ENCODE measurements at places on chromosomes 11 and 22.

GRCh38 chr11:10581481-10582019 lies 13.1 kb upstream of the LYVE1 start:
- H3K4me1 ChIP-seq: peaks cover 21% of the 10 kb centered on the region
- no peak overlapping the region for H3K4me3 ChIP-seq
- no peaks in the 10 kb centered on the region for H3K36me3 ChIP-seq
- DNase-seq: no peak

DNA sequence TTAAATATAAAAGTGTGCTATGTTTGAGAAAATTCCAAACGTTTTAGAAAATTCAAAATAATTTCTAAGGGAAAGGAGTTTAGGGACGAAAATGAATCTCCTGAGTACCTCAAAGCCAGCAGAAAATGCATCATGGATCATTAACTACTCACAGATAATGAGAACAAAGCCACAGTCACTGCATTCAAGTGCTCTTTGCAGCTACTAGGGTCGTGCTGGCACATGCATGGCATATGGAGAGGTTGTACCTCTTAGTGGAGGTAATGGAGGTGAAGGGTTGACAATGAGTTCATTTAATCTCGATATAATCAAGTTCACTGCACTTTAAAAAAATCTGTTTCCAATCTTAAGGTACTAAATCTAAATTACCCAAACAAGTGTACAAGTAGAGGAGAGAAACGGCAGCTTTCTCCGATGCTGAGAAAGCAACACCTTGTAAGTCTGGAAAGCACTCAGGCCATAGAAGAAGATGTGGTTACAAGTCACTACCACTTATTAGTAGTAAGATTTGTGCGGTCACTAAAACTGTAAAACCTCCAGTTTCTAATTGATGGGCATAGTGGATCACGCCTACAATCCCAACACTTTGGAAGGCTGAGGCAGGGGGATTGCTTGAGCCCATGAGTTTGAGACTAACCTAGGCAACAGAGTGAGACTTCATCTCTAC lies 261.1 kb upstream of the ANO3 start:
- no peaks in the 10 kb centered on the region for H3K27me3 ChIP-seq
- no peak overlapping the region for H3K4me3 ChIP-seq
- no peaks in the 10 kb centered on the region for H3K4me1 ChIP-seq
- H3K27ac ChIP-seq: no peak overlapping the region

DNA sequence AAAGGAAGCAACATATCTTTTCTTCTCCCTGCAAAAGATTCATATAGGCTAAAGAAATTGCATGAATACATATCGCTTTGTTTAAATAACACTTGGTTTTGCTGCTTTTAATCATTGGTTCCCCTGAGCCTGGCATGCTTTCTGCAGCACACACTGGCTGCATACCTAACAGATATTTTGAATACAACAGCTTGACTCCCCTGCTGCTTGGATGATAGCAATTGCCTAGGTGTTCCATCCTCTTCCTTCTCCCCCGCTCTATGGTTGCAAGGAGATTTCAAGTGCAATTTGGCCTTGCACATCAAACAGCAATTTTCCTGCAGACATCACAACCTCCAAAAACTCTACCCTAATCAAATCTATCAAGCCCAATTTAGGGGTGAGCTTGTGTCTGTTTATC lies 430.0 kb downstream of the NTM start:
- no peaks in the 10 kb centered on the region for H3K36me3 ChIP-seq
- H3K27me3 ChIP-seq: no peaks in the 10 kb centered on the region
- no peak overlapping the region for H3K27ac ChIP-seq
- DNase-seq: no peak
- no peak overlapping the region for H3K4me3 ChIP-seq

GRCh38 chr11:125226031-125226430 lies 61.5 kb downstream of the PKNOX2 start:
- no peaks in the 10 kb centered on the region for H3K4me1 ChIP-seq
- DNase-seq: no peak
- no peak overlapping the region for H3K27ac ChIP-seq

DNA sequence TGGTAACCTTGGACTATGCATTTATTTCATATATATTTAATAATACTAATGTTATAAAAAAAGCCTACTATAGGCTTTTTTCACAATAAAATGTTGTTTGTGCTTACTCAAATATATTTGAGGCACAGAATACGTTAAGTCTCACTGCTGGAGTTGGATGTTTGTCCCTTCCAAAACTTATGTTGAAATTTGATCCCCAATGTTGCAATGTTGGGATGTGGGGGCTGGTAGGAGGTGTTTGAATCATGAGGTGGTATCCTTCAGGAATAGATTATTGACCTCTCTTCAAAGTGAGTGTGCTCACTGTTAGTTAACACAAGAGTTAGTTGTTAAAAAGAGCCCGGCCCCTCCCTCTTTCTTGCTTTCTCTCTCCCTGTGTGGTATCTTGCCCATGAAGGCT lies 1295.9 kb downstream of the JRKL start:
- H3K27ac ChIP-seq: no peak overlapping the region
- no peaks in the 10 kb centered on the region for H3K4me1 ChIP-seq
- no peaks in the 10 kb centered on the region for H3K36me3 ChIP-seq

DNA sequence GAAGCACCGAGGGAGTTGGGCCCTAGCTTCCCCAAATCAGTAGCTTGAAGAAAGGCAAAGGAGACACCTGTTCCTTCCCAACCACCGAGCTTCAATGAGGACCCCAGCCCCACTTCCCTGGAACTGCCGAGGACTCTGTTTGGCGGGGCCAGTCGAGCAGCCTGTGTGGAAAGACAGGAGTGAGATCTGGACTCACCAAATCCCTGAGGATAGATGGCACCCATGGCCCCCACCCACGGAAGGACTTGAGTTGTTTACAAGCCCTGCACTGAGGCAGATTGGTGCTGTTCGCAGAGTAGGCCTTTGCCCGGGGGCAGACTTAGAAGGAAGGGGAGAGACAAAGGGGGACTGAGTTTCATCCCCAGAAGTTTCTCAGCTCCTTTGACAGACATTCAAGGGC lies 64.6 kb downstream of the FEZ1 start:
- no peak for DNase-seq
- no peak overlapping the region for H3K4me3 ChIP-seq
- no peaks in the 10 kb centered on the region for H3K27me3 ChIP-seq
- no peaks in the 10 kb centered on the region for H3K36me3 ChIP-seq
- no peaks in the 10 kb centered on the region for H3K4me1 ChIP-seq
- no peak overlapping the region for H3K27ac ChIP-seq

DNA sequence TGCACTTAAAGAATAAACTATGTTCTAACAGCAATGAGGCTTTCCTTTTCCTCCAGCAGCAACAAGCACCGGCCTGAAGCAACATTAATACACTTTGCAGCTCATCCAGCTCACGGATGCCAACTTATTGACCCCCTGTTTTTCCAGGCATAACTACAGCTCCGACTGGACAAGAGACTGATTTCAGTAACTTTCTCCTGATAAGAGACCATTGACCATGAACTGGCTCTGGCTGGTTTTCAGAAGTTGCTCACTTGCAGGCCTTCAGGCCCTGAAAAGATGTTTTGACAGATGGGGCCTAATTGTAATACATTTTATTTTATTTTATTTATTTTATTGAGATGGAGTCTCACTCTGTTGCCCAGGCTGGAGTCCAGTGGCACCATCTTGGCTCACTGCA lies 27.5 kb downstream of the GGT5 start:
- no peak for DNase-seq
- no peak overlapping the region for H3K27ac ChIP-seq
- H3K27me3 ChIP-seq: no peaks in the 10 kb centered on the region

GRCh38 chr11:48055292-48056132 lies 75.2 kb downstream of the PTPRJ start:
- peak; percentile 50 for DNase-seq
- H3K4me1 ChIP-seq: peaks cover 76% of the 10 kb centered on the region
- H3K27me3 ChIP-seq: no peaks in the 10 kb centered on the region

DNA sequence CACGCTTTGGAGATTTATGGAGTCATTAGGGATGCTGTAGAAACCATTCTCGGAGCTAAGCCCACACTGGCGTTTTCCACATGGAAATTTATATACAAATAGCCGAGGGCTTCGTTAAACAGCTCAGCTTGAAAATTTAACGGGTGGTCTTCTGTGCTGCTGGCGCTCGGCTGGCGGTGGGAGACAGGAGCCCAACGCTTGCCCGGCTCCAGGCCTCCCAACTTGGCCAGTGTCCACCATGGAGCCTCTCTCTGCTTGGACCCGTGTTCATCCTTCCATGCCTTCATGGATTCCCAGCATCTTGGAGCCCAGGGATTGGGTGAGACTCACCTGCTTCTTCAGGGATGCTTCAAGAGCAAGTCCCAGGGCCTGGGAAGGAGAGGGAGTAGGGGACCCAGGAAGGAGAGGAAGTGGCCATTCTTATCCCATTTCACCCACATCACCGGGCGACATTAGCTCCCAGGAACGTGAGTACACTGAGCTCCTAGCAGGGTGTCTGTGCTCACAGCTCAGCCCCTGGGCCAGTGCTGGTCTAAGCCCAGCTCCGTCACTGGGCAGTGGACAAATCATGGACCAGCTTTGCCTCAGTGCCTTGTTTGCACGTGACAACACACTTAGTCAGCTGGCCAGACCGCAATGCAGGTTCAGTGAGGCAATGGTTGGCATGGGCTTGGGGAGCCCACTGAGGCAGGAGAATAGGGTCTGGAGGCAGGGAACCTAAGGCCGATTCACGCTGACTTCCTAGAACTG lies 944.3 kb downstream of the BRD1 start:
- no peaks in the 10 kb centered on the region for H3K27me3 ChIP-seq

GRCh38 chr11:69887841-69888427 lies 68.7 kb upstream of the FGF3 start:
- H3K27ac ChIP-seq: no peak overlapping the region
- no peaks in the 10 kb centered on the region for H3K36me3 ChIP-seq
- H3K4me1 ChIP-seq: peaks cover 2% of the 10 kb centered on the region
- no peak overlapping the region for H3K4me3 ChIP-seq
- no peaks in the 10 kb centered on the region for H3K27me3 ChIP-seq

GRCh38 chr11:119772641-119773415 lies 43.8 kb upstream of the NECTIN1 start:
- H3K4me1 ChIP-seq: no peaks in the 10 kb centered on the region
- no peak overlapping the region for H3K4me3 ChIP-seq
- no peaks in the 10 kb centered on the region for H3K36me3 ChIP-seq
- no peak overlapping the region for H3K27ac ChIP-seq

GRCh38 chr11:116930177-116930576 lies 92.8 kb upstream of the APOA1 start:
- peaks cover 58% of the 10 kb centered on the region for H3K4me1 ChIP-seq
- H3K4me3 ChIP-seq: peak overlapping the region; percentile 15
- peaks cover 3% of the 10 kb centered on the region for H3K36me3 ChIP-seq
- peak; percentile 72 for DNase-seq
- no peaks in the 10 kb centered on the region for H3K27me3 ChIP-seq

DNA sequence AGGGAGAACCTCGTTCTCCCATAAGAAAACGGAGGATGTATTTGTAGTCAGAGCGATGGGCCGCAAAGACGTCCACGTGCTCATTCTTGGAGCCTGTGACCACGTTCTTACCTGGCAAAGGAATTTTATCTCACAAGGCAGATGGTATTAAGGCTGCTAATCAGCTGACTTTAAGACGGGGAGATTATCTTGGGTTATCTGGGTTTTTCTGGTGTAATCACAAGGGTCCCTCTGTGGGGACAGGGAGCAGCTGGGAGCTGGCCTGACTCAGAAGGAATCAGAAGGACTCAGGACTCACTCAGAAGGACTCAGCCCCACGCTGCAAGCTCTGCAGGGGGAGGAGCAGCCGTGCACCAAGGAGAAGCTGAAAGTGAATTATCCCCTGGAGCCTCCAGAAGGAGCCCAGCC lies 7.5 kb upstream of the SIGIRR start:
- no peak overlapping the region for H3K4me3 ChIP-seq
- peaks cover 8% of the 10 kb centered on the region for H3K4me1 ChIP-seq
- H3K36me3 ChIP-seq: no peaks in the 10 kb centered on the region
- H3K27me3 ChIP-seq: no peaks in the 10 kb centered on the region

DNA sequence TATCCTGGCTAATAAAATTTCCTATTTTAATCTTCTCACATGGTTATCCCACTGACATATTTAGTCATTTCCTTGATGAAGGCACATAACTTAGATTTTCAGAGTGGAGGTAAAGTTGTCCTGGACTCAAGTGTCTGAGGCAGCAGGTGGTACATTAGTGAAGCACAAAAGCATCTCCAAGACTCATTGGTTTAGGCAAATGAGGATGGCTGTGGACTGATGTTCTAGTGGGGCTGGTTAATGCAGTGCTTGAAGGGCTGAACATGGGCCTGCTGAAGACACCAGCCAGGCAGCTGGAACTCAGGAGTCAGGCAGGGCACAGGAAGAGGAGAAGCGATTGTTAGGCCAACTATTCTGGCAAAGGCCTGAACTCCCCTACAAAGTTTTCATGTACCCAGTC lies 76.3 kb upstream of the SESN3 start:
- no peak for DNase-seq
- H3K27ac ChIP-seq: no peak overlapping the region
- no peaks in the 10 kb centered on the region for H3K27me3 ChIP-seq
- H3K36me3 ChIP-seq: no peaks in the 10 kb centered on the region
- H3K4me3 ChIP-seq: no peak overlapping the region

DNA sequence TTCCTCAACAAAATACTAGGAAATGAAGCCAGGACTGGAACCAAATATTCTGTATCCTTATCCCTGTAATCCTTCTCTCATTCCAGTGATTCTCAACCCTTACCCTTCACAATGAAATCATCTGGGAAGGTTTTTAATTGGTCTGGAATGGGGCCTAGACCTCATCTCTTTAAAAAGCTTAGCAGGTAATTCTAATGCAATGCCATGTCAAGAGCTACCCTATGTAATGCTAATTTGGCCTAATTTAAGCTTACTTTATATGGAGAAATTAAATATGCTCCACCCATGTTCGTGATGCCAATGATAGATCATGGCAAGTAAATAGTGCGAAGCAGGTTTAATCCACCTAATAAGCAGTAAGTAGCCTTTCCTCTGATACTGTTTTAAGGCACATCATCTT lies 101.7 kb downstream of the SGSM3 start:
- H3K36me3 ChIP-seq: no peaks in the 10 kb centered on the region
- no peak overlapping the region for H3K4me3 ChIP-seq
- H3K27ac ChIP-seq: no peak overlapping the region
- H3K4me1 ChIP-seq: no peaks in the 10 kb centered on the region
- no peak for DNase-seq
- H3K27me3 ChIP-seq: no peaks in the 10 kb centered on the region

GRCh38 chr11:79253280-79253679 lies 187.6 kb downstream of the TENM4 start:
- H3K36me3 ChIP-seq: no peaks in the 10 kb centered on the region
- no peak overlapping the region for H3K27ac ChIP-seq
- no peaks in the 10 kb centered on the region for H3K27me3 ChIP-seq
- H3K4me1 ChIP-seq: no peaks in the 10 kb centered on the region
- DNase-seq: no peak

GRCh38 chr11:77479746-77480352 lies 6.0 kb upstream of the PAK1 start:
- no peaks in the 10 kb centered on the region for H3K36me3 ChIP-seq
- no peaks in the 10 kb centered on the region for H3K27me3 ChIP-seq
- no peak overlapping the region for H3K27ac ChIP-seq
